ENCODE measurements at places on chromosomes 12 and 14.

GRCh38 chr12:47903927-47904712, 674 bp downstream of the VDR start:
- no peak for DNase-seq

- no peak for DNase-seq
Observed at GRCh38 chr12:52926596-52927234, 21.8 kb upstream of the KRT8 start.

- no peak for DNase-seq
Observed at GRCh38 chr12:71474791-71475190, 35.2 kb downstream of the LGR5 start.

DNA sequence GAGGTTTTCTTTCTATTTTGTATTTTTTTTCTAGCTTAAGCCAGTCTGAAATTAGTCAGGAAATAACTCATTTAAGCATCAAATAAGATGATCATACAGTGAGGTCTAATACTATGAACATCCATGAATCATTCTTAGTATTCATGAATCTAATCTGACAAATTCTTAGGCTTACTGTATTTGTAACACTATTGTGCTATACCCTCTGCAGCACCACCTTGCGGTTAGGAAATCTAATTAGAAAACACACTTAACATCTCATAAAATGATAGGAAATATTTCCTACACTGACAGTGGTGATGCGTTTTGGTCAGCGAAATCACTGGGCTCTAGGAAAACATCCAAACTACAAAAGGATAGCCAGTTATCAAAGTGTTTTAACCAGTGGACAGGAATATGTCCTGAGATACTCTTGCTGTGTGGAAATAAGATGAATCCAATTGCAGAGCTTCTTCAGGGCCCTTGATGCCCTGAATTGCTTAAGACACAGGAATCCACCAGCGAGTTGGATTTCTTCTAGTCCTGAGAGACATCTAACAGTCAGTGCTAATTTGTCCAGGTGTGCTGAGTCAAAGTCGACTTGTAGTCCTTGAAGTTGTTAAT, 109.3 kb upstream of the MYF6 start:
- DNase-seq, result no peak

DNA sequence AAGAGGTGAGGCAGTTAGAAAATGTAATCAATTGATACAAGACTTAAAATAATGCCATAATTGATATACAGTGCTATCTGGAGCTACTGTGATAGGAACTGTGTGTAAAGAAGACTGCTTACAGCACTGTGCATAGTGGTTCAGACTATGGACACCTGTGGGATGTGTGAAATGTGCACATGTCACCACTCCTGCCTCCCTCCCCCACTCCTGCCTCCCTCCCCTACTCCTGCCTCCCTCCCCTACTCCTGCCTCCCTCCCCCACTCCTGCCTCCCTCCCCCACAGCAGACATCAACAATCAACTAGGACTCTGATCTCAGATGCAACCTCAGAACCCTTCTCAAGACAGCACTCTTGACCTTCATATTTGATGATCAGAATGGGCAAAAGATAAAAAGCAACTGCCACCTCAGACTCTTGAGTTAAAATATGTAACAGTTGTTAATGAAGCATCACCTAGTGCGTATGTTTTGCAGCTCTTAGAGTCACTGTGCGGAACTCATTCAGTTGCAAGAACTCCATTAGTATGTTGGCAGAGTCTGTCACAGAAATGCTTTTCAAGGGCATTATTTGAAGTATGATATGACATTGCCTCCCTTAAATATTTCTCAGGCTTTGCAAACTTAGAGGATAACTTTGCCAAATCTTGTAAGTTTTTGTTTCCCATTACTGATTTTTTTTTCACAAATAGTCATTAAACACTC, 255.2 kb upstream of the DDHD1 start:
- DNase-seq, result no peak

DNA sequence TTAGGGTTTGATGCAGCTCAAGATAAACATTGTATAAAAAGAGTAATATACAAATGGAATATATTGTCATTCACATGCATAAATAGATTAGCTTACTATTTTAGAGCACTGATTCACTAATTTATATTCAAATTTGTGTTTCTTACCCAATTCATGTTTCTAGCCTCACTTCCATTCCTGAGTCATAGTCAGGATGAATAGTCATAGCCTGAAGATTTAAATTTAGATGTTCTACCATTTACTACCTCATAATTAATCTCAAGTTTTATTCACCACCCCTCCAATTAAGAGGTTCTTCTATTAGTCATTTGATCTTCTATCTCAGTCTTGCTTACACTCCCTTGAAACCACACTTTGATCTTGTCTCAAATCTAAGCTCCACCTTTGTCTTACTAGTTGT, 38.7 kb downstream of the ANO4 start:
- no peak for DNase-seq

DNA sequence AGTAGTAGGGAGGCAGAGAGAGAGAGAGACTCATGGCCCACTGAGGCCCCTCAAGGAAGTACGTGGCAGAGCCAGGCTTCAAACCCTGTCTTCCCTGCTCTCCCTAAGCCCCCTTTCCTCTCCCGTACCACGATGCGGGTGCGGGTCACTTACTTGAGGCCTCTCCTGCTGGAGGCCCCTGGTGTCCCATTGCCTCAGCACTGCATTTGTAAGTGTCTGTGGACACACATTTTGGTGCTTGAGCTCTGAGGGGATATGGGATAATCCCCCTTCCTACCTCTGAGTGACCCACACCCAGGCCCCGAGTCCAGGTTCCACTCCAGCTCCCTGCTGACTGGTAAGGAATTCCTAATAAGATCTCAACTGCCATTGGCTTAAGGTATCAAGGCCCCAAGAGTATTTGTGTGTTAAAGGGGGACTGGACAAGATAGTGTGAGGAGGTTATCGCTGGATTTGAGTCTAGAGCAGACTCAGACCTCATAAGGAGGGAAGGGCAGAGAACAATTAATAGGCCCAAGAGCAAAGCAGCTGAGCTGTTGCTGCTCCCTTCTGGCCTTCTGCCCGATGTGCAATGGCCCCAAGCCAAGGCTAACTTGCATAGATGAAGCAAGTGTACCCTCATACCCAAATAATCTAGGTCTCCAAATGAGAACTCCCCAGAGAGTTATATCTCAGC, 71.9 kb downstream of the CRACR2A start:
- no peak for DNase-seq

DNA sequence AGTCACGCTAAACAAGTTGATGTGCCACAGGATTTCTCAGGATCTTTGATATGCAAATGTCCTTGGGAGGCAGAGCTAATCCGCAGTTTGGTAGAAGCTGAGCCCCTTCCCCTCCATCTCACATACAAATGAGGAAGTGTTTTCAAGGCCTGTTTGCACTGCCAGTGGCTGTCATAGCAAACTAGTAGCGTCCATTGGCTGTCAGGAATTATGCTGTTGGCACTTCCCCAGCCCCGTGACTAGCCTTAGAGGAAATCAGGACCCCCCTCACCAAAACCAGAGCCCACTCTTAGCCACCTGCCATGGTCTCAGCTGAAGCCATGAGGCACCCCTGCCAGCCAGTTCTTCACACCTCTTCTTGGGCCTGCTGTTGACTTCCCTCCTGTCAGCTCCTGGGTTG, 253.9 kb downstream of the CACNA1C start:
- no peak for DNase-seq
